Kasumi-1 (cell line): ENCODE measurements at places on chromosomes 3 and 15.

DNA sequence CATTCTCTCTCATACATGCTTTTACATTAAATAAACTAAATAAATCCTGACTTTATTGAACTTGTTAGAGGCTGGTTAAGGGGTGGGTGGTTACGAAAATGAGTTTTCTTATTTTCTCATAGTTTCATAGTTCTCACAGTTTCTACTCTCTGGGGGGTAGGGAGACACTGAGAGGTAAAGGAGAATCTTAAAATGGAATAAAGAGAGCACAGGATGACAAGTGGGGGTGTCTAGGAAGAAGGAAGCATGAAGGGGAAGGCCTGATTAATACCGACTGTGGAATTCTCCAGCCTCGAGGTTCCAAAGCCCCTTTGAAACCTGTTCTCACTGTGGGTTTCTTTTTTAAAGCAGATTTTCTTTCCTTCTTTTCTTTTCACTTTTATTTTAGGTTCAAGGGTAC is 66.4 kb upstream of the TRA2B start:
- DNase-seq = no peak

GRCh38 chr3:146491303-146491702 is 21.9 kb upstream of the PLSCR2 start:
- no peak for DNase-seq

DNA sequence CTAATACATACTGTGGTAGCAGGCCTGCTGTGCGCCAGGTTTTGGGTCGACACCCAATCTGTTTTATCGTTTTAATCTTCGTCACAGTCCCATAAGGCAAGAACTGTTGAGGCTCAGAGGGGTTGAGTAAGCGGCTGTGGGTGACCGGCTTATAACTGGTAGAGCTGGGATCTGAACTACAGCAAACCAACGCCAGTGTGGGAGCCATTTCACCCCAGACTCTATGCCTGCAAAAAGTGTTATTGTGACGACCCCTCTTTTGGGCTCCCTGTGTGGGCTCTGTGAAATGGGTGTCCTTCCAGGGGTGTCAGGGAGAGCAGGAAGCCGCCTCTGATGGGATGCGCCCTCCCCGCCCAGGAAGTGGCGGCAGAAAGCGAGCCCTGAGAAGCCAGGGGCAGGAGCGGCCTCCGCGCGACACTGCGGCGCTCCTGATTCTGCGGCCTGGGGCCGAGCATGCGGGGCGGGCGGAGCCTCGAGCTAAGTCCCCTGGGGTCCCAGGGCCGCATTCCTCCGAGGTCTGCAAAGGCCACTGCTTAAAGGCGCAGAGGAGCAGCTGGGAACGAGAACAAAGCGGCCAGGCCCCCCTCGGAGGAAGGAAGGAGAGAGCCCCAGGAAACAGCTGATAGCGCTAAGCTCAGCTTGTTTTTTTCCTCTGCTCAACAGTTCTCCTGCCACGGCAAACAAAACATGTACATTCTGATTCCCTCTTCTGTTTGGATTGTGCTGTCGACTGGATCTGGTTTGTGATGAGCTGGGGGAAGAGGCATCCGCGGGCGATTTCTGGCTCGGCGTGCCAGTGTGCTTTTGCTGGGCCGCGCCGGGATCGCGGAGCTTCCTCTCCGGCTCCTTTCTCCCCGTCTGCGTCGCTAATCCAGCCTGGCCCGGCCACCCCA is 33.9 kb downstream of the GRK7 start:
- DNase-seq = peak; percentile 83

DNA sequence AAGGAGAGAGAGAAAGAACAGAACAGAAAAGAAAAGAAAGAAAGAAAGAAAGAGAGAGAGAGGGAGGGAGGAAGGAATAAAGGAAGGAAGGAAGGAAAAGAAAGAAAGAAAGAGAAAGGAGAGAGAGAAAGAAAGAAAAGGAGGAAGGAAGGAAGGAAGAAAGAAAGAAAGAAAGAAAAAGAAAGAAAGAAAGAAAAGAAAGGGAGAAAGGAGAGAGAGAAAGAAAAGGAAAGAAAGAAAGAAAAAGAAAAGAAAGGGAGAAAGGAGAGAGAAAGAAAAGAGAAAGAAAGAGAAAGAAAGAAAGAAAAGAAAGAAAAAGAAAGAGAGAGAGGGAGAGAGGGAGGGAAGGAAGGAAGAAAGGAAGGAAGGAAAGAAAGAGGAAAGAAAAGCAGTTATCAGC is 108.8 kb downstream of the ARPP21 start:
- DNase-seq = no peak

DNA sequence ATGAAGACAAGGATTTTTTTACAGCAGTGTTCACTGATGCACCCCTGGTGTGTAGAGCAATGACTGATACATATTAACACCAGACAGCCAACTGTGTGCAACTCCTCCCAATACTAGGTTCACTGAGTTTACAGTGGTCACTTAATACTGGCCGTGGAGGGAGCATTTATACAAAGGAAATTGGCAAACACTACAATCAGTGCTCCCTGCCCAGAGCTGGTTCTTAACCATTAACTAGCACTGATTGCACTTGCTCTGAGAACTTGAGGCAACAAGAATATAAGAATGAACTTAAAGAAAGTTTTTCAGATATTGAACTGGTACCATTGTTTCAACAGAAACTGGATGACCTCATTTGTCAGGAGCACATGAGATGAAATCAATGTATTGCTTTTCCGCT is 110.6 kb downstream of the MAGI1 start:
- DNase-seq = no peak

- DNase-seq = no peak
These were observed 3.2 kb downstream of the SHF start for GRCh38 chr15:45184562-45185041.

- DNase-seq = no peak
These were observed 194.0 kb downstream of the ITPR1 start for GRCh38 chr3:4687167-4687566.

GRCh38 chr15:99440551-99441443 is 125.0 kb upstream of the MEF2A start:
- DNase-seq = no peak

GRCh38 chr15:32053719-32054118 is 23.4 kb downstream of the CHRNA7 start:
- no peak for DNase-seq

- no peak for DNase-seq
These were observed 46.8 kb downstream of the KBTBD8 start for GRCh38 chr3:67044955-67045354.

DNA sequence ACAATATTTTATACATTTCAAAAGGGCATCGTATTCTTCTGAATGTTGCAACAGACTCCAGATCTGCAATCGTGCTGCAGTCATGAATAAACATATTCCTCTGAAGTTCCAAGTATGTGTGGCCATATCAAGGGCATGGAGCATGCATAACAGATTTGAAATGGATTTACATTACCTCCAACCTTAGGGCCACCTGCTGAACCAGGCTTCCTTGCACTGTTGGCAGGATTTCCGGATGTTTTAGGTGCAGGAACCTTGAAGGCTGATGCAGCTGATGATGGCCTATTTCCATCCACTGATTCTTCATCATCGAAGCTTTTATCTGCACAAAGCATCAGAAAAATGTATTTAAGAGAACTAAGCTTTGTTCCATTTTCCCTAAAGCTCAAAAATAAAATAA is 73.5 kb downstream of the CLASP2 start:
- no peak for DNase-seq

GRCh38 chr3:127041933-127042332 is 59.0 kb downstream of the PLXNA1 start:
- no peak for DNase-seq

GRCh38 chr15:27820232-27820631 is 278.9 kb downstream of the OCA2 start:
- DNase-seq = peak; percentile 1

- no peak for DNase-seq
These were observed 10.6 kb downstream of the POC1A start for GRCh38 chr3:52143616-52144015.

GRCh38 chr3:29261119-29261518 is 19.8 kb upstream of the RBMS3 start:
- no peak for DNase-seq

DNA sequence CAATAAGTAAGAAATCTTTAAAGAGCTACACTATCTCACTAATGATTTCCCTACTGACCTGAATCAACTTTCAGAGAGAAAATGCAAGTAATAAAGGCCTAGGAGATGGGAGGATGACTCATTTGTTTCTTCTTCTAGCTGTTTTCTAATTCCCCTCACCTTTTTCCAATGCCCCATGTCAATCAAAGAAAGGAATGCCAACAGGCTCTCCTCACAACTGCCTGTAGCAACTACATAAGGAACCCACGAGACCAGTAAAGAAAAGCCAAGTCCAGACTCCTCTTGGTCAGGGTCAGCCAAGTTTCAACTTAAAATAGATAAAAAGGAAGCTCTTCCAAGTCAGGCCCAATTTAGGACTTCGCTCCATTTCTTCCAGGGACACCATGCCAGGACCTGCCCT is 201.9 kb downstream of the TNIK start:
- no peak for DNase-seq

DNA sequence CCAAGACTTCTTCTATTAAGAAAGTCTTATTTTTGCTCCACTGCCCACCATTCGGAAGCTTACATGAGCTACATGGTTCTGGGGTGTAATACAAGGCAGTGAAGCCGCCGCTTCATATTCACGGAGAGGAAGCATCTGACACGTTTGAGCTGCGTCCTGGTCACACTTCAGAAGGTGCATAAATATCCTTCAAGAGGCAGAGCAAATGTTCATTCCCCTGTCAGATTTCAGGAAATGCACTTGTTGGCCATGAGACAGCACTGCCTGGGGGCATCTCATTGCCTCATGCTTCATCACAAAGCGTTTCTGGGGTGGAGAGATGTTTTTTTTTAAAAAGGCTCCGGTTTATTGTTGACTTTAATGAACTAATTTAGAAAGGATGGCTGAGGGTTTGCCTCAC is 119.9 kb downstream of the CADPS start:
- no peak for DNase-seq

DNA sequence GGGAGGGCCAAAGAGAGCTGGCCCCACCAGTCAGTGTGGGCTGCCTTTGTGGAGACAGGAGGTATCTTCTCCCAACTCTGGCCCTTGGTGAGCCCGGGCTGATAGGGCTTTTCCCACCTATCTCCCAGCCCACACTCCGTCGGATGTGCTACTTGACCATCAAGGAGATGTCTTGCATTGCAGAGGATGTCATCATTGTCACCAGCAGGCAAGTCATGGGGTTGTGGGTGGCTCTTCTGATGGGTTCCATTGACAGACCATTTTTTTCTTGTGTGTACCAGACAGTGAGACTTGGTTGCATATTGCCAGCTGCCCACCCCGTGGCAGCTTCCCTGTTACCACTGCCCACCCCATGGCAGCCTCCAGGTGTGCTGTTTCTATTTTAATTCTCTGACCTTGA is 3.3 kb downstream of the COPG1 start:
- DNase-seq = no peak

DNA sequence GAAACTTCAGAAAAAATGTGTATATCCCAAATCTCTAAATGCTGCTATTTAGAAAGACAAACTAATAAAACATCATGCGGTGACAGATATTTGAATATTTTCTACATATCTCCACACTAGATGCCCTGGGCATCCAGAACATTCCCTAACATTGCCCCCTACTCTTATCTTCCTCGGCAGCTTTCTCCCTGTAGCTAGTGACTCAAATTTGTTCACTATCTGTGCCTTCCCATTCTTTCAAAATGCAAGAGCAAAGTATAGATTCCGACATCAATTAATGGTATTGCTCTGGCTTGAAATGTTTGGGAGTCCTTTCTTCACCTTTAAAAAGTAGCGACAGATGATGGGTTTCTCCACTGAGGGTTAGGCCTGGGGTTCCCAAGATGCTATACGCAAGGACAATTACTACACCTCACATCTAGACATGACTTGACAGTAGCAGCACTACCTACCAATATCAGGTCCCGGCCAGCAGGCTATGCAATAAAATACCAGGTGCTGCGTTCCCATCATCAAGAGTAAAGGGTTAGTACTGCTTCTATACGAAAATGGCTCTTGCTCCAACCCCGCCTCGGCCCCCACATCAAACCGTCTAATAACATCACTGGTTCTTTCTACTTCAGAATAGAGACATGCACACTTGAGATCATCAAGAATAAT is 631 bp downstream of the UBR1 start:
- DNase-seq = no peak

DNA sequence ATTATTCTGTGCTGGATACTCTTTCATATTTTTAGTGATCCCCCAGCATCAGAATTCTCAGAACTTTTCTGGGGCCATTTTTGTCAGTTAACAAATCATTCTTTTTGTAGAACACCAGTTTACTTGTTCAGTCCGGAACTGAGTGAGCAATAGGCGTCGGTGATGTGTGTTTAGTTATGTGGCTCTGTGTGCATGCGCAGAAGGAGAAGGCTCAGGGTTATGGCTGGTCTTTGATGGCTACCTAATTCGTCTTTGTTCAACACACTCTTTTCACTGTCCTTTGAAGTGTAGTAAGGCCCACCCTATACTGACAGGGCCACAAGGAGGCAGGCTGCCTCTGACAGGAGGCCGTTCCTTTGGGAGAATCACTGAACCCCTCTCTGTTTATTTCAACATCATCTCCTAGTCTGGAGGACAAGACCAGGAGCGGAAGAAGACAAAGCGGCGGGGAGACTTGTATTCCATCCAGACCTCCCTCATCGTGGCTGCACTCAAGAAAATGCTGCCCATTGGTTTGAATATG is 158.2 kb upstream of the CHRM5 start:
- DNase-seq = no peak

DNA sequence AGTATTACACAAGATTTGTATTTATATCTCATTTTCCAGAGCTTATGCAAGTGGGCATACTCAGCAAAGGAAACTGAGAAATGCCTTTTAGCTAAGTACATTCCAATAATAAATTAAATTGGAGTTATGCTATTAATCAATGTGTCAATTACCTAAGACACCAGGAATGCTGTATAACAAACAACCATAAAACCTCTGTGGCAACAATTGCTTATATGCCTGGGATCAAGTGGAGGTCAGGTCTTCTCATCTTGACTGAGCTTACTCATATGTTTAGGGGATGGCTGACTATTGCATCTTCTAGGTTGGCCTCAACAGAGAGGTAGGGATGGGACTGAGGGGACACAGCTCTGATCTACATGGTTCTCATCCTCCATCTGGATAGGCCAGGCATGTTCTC is 30.7 kb downstream of the CD200R1L start:
- no peak for DNase-seq

- DNase-seq = no peak
These were observed 154.5 kb upstream of the SUCLG2 start for GRCh38 chr3:67808906-67809305.

GRCh38 chr3:185711255-185711870 is 113.5 kb downstream of the IGF2BP2 start:
- DNase-seq = peak; percentile 7

DNA sequence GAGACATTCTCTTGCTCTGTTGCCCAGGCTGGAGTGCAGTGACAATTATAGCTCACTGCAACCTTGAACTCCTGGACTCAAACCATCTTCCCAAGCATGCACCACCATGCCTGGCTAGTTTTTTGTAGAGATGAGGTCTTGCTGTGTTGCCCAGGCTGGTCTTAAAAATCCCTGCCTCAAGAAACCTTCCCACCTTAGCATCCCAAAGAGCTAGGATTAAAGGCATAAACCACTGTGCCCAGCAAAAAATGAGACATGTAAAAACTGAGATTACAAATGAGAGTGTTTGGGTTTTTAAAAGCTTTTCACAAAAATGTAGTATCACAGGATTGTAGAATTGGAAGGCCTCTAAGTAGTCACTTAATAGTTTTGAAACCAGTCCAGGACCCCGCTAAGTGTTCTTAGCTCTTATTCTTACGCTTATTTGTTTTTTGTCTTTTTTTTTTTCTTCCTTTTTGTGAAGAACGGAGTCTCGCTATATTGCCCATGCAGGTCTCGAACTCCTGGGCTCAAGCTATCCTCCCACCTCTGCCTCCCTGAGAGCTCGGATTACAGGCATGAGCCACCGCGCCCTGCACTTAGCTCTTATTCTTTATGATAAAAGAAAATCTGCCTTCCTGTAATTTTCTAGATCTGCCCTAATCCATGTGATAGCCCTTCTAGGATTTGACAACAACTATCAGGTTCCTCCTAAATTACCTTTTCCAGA is 31.5 kb downstream of the KLHL18 start:
- DNase-seq = no peak
